Stimulated activated CD4-positive, alpha-beta T cell treated with anti-CD3 and anti-CD28 coated beads, Interleukin-1b, Interleukin-23, amount 100 ng/mL, for 1 hour (primary cell): ENCODE measurements at places on chromosomes 1 and 21.

- DNase-seq: no peak
Observed at GRCh38 chr1:35112668-35113067, 33.5 kb downstream of the ZMYM1 start.

DNA sequence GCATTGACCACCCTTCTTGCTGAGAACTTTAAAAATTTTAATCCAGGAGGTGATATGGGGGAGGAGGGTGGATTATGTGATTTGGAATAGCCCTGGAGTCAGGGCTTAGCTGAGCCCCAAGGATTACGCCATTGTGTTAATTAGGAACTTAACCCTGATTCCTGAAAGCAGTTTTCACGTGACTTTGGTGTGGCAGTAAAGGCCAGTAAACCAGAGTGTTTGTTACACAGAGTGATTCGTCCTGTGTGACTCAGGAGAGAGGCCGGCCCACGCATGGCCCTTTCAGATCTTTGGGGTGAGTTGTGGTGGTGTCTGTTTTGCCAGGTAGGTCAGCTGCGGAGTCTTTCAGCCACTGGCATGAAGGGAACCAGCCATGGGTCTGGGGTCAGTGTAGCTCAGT, 107.6 kb downstream of the NOS1AP start:
- DNase-seq: no peak

DNA sequence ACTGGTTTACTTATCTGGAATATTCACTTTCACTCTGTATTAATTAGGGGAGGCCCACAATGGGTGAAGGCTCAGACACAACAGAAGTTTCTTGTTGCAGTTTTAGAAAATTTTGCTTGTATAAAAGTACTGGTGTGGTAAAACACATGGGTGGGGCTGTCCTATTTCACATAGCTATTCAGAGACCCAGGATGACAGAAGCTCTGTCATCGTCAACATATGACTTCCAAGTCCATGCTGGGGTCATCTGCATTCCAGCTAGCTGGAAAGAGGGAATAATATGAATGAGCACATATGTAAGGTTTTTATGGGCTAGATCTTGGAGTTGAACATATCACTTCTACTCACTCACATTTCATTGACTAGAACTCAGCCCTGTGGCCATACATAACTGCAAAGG, 166.4 kb upstream of the KCTD3 start:
- DNase-seq: no peak

DNA sequence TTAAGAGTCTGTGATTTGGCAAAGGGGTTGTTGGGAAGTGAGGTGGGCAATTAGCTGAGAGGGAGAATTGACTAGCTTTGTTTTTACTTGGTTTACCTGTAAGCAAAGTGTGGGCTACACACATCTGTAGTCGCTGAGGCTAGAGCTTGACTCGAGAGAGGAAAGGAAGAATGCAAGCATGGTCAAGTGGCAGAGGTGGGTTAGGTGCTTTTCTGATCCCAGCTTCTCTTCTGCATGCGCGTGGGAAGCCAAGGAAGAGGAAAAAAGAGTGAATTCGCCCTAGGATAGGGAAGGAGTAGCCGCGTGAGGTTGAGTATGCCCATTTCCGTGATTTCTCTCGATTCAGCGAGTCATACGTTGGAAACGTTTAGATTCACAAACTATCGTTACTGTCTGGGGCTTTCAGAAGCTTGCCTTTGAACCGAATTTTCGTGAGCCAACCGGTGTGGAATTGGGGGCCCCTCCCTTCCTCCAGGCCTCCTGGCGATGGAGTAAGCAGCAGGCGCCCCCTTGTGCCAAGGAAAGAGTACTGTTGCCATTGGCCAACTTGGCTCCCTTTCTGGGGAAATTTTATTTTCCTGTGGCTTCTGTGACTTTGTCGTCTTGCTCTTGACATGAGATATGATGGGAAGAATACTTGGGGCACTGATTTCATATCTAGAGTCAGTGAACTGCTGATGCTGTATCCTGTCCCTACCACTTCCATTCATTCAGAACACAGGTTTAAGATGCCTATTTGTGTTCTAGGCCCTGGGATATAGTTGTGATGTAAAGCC, 1.3 kb downstream of the PIGV start:
- DNase-seq: peak; percentile 64

DNA sequence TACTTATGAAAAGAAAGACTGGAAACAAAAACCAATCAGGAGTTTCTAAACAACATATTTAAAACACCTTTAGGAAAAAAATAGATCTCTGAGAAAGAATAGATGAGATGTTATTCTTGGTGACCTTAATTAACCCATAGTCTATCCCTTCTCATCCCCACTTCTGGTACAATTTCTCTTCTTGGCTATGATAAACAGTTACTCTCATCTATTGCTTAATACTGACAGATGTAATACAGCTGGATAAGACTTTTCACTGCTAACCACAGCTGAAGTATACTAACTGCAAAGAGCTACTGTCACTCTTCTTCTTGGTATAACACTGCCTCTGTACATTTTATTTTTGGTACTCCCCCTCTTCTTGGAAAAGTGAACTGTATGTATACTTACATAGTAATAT, 15.2 kb downstream of the EXTL2 start:
- no peak for DNase-seq

DNA sequence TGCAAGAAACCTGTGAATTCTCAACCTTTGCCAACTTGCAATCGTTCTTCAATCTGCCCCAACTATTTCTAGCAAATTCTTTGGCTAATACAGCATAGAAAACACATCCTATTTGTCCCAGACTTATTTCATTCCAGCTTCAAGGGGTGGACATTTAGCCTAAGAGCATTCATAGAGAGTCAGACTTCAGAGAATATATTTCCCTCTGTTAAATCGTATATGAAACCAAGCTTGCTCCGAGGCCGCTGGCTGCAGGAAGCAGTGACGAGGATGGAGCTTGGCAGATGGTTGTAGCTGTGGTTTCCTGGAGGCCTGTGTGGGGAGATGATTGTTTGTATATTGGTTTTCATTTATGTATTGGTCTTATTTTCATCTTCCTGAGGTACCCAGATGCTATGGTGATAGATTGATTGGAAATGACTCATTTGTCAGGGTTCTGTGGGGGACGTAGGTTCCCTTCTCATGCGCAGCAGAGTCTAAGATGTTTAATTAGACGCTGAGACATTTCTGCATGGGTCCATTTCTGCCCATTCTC, 26.1 kb downstream of the MAN1C1 start:
- no peak for DNase-seq

DNA sequence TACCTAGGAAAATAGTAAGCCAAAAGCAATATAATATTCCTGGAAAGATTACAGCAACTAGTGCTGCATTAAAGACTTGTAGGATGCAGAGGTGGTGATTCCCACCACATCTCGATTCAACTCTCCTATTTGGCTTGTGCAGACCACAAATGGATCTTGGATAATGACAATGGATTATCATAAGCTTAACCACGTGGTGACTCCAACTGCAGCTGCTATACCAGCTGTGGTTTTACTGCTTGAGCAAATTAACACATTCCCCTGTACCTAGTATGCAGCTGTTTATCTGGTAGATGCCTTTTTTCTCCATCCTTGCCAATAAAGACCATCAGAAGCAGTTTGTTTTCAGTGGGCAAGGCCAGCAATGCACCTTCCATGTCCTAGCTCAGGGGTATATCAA, 542.7 kb upstream of the ADGRL4 start:
- no peak for DNase-seq

GRCh38 chr1:87362834-87363426, 34.2 kb downstream of the LMO4 start:
- no peak for DNase-seq

GRCh38 chr21:41460578-41461527, 34.8 kb downstream of the MX1 start:
- peak; percentile 12 for DNase-seq

DNA sequence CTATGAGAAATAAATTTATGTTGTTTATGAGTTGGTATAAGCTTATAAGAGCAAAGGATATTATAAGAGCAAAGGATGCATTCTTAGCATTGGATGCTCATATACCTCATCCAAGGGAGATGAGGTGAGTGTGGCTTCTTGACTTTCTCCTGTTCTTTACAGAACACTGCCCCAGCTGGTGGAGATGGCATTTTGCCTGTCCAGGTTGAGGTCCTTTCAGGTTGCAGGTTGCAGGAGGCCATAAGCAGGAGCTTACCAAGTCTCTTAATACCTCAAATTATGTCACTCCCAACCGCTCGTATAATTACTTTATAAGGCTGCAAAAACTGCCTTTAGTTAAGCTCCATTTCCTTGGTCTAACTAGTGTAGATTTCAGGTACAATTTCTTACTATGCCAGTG, 66.7 kb downstream of the RPE65 start:
- DNase-seq: no peak

GRCh38 chr1:55718758-55719671, 503.9 kb upstream of the USP24 start:
- no peak for DNase-seq

- no peak for DNase-seq
Observed at GRCh38 chr1:236163463-236164153, 21.3 kb downstream of the GPR137B start.

DNA sequence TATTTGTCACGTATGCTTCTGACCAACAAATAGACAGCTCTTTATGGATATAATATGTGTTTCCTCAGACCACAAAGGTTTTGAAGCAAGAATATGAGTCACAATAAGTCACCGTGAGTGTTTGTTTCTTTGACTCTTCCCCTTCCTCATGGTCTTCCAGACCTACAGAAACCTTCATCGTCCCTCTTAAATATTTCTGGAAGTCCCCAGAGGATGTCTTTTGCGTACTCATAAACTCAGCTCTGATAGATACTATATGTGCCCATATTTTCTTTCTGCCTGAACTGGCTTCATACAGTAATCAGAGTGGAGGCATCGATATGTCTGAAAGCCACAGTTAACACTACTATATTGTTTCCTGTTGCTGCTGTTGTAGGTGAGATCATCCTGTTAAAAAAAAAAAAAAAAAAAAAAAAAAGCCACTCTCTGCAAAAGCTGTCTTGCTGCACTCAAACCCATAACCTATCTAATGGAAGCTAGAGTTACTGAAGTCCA, 38.4 kb downstream of the ADAMTS1 start:
- no peak for DNase-seq

DNA sequence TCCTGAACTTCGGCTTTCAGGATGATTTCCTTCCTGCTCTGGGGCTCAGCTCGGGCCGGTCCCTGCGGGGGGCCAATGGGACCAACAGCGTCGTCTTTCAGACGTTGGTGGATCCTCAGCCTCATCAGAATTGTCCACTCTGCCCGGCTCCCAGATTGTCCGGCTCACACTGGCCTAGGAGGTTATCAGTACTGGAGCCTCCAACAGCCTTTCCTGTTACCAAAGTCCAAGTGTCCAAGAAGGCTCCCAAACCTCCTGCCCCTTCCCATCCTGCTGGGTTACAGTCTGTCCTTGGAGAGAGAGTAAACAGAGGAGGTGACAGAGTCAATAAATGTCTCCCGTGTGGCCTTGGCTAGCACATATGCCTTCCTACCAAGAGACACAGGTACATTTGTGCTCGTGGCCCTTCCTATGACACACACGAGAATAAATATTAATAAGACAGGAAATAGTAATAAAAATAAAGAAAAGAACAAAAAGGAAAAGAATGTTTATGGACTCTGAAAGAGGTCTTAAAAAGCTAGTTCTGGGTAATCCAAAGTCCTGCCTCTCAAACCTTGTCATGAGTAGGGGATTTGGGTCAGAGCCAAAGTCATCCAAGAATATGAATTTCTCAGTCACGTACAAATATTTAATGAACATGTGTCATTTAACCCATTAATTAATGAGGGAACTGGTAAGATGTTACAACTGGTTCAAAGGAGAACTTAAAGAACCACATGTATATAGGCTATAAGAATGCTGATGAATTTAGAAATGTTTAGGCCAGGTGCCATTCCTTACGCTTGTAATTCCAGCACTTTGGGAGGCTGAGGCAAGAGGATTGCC, 80.8 kb upstream of the SLC2A1 start:
- no peak for DNase-seq

DNA sequence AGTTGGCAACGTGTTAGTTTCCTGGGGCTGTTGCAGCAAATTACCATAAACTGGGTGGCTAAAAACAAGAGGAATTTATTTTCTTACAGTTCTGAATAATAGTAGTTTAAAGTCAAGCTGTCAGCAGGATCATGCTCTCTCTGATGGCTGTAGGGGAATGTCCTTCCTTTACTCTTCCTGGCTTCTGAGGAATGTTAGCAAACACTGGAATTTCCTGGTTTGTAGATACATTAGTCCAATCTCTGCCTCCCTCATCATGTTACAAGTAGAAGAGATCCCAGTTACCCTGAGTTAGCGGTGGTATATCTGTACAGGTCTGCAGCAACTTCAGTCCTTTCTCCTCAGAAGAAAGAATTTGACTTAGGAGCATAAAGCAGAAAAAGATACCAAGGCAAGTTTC, 2249.1 kb downstream of the NCAM2 start:
- no peak for DNase-seq

DNA sequence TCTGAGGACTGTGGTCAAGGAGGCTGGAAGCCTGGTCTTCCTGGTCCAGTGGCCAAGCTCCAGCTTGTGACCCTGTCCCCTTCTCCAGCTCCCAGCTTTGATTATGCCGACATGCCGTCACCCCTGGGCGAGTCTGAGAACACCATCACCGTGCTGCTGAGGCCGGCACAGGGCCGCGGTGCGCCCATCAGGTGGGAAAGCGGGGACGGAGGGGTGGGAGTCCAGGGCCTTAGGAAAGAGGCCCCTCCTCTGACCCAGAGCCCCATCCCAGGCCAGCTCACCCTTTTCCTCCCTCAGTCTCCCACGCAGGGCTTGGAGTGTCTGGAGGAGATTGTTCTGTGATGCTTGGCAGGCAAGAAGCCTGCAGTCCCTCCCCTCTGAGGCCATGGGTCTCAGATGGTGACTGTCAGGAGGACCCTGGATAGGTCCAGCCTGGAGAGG, 43.6 kb downstream of the PTPRU start:
- no peak for DNase-seq

DNA sequence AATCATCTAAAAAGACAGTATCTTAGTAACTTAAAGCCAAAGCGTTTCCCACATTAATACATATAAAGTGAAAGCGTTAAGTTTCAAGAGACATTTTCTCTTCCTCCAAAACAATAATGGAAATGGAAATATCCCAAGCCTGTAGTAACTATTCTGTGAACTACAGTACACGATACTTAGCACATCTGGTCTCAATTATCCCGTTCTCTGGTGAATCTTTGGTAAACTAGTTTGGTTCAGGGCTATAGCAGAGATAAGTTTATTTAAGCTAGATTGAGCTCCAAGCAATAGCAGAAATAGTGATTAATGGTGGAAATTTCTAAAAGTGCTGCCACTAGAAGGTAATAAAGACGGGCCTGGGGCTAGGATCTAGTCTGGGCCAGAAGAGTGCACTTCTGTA, 55.2 kb downstream of the PCNX2 start:
- no peak for DNase-seq

DNA sequence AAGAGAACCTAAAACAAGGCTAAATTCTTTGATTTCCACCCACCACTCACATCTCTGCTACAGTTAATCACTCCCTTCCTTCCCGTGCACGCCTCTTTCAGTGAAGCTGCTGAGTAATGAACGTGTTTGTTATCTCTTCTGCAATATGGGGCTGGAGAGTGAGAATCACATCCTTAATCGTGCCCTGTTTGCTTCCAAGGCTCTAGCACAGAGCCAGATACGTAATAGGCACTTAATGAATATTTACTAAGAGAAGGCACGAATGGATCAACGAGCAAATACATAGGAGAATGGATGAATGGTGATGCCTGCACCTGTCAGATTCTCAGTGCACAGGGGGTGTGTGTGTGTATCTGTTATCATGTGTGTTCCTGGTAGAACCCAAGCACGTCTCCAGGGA, 22.1 kb upstream of the FAM43B start:
- DNase-seq: no peak

GRCh38 chr1:87642581-87643221, 314.0 kb downstream of the LMO4 start:
- DNase-seq: no peak

- DNase-seq: no peak
Observed at GRCh38 chr21:37425001-37425400, 58.4 kb downstream of the DYRK1A start.

GRCh38 chr1:170704256-170704655, 40.3 kb downstream of the PRRX1 start:
- DNase-seq: no peak
